ENCODE measurements at places on chromosomes 7 and 10.

DNA sequence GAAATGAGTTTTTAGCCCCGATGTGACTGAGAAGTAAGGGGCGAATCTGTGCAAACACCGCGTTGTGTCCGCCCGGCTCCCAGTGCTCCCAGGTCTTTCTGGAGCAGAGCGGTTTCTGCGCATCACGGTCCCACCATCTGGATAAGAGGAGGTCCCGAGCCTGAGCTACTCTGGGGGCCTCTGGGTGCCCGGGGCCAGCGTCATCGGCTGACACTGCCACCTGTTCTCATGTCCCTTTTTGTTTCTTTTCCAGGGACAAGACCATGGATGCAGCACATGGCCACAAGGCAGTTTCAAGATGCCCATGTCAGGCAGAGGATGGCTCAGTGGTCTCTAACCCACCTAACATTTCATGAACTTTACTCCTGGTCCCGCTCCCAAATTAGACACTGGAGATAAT is 24.9 kb downstream of the KLF6 start:
- no peak for DNase-seq

- DNase-seq = no peak
Measured at GRCh38 chr7:133513608-133514007, 260.7 kb downstream of the EXOC4 start.

DNA sequence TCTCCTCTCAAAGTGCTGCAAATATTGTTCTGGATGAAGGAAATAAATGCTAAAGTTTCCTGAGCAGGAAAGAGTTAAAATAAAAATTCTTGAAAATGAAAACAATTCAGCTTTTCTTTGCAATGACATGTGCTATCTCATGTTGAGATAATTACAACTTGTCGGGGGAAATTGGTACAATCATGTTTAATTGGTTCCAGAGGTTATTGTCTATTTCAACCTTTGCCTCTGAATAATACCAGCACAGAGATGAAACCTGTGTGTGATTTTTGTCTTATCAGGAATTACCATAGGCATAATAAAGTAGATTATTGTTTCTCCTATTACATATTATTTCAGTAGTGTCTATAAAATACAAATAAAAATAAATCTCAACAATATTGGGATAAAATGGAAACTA is 305.0 kb downstream of the XPNPEP1 start:
- no peak for DNase-seq

GRCh38 chr7:20594023-20594422 is 21.4 kb upstream of the ABCB5 start:
- DNase-seq = no peak

DNA sequence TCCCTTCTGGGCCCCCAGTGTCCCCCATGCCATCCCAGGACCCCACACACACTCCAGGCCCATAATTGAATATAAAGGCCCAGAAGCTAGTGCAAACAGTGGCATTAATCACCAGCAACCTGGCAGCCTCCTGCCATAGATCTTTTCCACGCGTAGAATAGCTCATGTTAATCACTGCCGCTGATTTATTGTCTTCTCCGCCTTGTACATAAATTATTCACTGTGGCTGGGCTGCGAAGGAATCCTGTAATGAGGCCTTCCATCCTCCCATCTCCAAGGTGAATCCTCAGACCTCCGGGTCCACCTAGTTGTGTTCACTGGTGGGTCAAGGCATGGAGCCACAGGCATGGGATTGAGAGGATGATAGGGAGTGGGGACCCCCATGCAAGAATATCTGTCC is 33.2 kb downstream of the KAZALD1 start:
- DNase-seq = no peak

DNA sequence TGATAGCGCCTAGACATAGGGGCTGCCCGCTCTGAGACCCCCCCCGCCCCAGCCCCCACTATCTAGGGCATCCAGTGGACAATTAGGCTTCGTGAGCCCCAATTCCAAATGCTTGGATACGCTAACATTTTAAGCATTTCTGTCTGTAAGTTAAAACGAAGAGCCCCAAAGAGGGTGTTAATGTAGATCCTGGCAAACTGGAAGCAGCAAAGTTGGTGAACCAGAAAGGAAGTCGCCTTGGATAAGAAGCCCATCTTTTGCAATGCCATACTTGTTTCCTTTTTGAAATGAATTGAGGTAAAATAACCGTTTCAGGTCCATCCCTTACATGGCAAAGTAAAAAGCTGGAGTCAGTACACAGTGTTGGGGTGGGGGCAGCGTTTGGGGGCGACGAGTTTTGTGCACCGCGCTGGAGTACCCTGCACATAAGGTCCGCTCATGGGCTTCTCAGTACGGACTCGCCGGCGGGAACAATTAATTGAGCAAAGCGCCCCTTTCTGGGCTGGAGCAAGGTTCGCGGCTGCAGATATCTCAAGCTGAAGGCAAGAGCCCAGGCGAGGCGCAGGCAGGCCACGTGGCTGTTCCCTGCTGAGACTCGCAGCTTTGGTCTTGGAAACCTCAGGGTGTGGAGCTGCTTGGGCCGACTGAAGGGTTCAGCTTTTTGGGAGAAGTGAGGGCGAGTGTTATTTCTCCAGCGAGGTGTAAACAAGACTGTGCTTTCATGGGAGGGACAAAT is 1.4 kb upstream of the TWIST1 start:
- no peak for DNase-seq

GRCh38 chr7:79711660-79712059 is 258.2 kb upstream of the MAGI2 start:
- no peak for DNase-seq

- DNase-seq = no peak
Measured at GRCh38 chr10:97975598-97975997, 54.8 kb downstream of the CRTAC1 start.

DNA sequence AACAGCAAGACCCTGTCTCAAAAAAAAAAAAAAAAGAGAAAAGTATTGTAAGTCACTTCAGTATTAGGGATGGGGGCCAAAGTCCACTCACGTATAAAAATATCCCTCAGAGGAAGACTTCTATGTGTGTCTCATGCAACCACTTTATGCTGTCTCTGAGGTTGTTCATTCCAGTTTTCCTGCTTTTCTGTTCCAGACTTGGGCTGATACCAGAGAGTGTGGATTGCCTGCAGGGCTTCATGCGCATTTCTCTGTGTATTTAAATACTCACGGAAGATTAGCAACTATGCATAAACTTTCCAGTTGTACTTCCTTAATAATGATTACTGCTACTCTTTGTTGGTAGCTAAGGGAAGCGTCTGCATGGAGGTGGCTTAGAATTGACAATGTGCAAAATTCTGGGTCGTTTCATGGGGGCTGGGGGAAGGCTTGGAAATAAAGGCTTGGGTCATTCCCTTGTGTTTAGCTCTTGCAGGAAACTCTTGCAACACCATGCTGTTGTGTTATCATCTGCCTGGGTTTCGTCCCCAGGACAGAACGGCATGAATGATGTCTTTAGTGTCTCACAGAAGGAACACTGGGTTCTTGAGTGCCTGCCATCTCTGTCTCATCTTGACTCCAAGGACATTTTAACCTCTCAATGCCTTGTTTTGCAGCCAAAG is 54.1 kb downstream of the KIAA1217 start:
- no peak for DNase-seq

- DNase-seq = no peak
Measured at GRCh38 chr7:111511845-111512244, 50.4 kb downstream of the IMMP2L start.

- DNase-seq = no peak
Measured at GRCh38 chr7:136138991-136139390, 161.8 kb upstream of the MTPN start.

GRCh38 chr10:13270877-13271551 is 28.9 kb downstream of the PHYH start:
- no peak for DNase-seq

DNA sequence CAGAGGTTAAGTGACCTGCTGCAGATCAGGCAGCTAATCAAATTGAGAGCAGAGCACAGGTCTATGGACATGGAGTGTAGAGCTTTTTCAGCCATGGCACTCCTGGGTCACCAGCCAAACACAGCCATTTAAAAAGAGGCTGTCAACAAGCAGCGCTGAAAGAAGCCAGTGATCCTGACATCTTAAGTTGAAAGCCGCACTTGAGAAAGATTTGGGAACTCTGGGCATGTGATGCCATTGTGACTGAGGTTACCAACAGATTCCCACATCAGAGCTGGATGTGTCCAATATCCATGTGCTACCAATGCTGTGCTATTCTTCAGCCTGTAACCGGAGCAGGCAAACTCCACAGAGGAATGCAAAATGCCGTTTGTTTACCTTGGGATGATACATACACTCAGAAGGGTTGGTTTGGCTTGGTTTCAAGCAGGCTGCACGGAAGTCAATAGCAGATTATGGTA is 56.2 kb upstream of the ABLIM1 start:
- DNase-seq = no peak

DNA sequence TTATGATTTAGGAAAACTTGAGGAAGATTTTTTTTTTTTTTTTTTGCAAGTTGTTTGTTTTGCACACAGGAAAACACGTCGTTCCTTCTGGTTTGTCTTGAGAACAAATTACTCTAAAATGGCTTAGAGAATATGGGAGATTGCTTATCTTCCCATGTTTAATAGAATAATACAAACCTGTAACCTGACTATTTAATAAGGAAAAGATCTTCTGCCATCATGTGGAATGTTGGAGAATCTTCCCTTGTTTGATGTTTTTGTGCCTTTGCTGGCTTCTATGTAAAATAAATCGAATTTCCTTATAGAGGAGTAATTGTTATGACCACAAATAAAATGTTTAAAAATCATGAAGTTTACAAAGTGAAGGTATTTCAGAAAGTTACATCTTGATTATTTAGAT is 818.8 kb downstream of the GATA3 start:
- DNase-seq = no peak

DNA sequence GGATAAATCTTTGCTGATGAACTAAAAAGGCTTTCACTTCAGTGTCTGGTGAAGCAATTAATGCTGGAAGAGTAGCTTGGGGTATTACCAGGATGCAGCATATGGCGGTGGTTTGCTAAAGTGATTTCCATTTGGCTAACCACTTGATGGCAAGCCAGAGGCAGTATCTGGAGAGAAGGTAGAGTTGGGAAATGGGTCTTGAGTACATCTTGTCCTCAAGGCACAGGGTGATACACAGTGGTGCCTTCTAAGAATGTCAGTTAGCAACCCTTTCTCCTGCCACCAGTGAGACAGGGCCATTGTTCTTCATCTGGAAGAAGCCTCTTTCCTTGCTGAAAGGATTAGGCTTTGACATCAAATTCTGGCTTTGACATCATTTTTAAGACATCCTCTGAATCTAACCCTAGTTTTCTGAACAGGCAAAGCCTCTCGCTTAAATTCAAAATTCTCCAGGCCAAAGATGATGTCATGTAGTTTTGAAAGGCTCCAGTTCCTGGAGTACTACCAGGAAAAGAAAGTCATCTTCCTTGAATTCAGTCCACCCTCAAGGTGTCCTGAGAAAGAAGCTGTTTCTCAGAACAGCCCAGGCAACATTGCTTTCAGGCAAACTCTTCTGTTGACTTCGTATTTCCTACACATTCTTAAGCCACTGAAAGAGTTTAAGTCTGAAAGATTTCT is 162.4 kb downstream of the ARID5B start:
- DNase-seq = no peak

DNA sequence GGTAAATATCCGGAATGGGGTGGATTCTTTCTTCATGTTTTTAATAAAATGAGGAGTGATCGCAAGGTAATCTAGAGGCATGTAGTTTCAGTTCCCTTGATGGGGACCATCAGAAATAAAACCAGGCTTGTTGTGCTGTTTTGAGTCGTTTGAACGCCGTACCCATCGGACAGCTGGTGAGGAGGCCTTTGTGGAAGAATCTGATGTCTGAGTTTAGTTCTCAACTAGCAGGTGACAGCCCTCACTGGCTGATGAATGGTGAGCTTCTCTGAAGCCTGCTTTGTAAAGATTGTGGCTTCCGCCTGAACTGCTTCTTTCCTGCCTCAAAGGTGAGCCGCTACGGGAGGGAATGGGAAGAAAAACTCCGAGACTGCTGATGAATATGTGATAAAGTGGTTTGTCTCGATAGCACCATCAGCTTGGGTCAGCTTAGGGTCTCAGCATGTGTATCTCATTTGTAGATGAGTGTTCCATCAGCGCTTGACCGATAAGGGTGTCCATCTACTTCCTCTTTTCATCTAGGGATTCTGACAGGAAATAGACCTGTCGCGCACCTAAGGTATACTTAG is 977 bp downstream of the TMEM248 start:
- no peak for DNase-seq

DNA sequence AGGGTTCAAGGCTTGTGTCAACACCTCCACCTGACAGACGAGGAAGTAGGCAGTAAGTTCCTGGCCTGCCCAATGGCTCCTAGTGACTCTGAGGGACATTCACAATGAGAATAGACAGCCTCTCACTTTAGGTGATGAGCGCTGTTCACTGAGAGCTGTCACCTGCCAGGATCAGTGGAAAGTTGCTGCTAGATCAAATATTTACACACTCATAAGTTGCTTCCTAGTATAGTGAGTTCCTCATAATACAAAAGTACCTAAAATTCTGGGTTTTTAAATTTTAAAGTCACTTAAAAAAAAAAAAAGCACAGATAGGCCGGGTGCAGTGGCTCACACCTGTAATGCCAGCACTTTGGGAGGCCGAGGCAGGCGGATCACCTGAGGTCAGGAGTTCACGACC is 320.8 kb downstream of the PRPF18 start:
- DNase-seq = no peak

DNA sequence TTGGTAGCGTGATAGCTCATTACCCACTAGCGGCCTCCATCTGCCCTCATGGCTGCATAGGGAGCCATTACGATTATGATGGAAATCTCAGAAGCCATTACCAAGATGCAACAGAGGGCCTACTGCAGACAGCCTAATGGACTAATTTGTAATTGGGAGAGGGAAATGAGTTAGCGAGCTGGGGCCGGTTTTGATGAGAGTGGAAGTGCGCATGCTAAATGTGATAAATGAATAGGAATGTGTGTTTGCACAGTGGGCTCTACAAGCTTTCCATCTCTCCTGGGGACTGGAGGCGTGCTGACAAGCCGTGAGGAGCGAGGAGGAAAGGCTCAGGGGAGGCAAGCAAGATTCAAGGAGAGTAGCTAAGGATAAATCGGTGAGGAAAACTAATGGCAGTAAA is 644.5 kb upstream of the GALNT17 start:
- DNase-seq = no peak

DNA sequence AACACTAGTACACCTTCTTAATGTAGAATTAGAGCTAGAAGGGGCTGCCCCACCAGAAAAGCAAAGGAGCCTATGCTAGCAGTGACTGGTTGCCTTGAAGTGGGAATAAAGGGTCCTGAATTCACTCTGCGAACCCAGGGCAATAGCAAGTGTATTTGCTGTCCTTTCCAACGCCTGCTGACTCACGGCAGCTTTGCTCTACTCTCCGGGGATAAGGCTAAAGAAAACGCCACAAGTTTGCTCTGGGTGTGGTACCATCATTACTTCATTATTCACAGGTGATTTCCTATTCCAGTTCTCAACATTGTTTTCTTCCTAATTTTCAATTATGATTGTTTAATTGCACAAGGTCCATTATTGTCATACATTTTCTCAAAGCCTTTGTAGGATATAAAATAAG is 220.5 kb upstream of the AOAH start:
- DNase-seq = no peak

DNA sequence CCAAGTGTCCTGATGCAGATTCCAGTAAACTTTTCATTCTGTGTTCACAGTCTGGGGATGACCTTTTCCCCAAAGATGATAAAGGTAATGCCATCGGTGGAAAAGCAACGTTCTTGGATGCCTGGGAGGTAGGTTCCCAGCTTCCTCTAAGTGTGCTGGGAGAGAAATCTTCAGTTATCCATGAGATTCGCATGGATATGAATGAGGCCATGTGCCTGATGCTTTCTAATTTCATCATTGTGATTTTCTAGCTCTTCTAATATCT is 5.5 kb downstream of the AKR1B10 start:
- no peak for DNase-seq
